ENCODE measurements at places on chromosomes 13 and 19. TPM values are rescaled to one million over a fixed set of nuclear protein-coding genes. Genes with fewer than 3 reads are reported as not detected.

- DNase-seq = no peak
Measured at GRCh38 chr13:113103646-113104045, 1.9 kb upstream of the F7 start.

DNA sequence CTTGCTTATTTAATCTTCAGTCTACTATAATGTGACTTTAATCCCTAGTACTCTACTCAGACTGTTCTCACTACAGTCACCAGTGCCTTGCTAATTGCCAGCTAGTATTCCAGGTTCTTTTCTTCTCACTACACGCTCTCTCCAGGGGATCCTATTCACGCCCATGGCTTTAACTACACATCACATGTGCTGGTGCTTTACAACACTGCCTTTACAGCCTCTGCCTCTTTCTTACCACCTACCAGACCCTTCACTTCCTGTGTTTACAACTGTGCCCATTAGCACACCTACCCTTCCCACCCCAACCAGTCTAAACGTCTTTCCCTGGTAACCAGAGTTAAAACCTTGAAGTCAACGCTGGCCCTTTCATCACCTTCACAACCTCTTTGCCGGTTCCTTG lies 249.5 kb downstream of the DNAJC15 start:
- no peak for DNase-seq

- no peak for DNase-seq
Measured at GRCh38 chr13:48072304-48072703, 22.6 kb downstream of the MED4 start.

GRCh38 chr19:40465025-40465556 lies 454 bp downstream of the BLVRB start:
- no peak for DNase-seq

DNA sequence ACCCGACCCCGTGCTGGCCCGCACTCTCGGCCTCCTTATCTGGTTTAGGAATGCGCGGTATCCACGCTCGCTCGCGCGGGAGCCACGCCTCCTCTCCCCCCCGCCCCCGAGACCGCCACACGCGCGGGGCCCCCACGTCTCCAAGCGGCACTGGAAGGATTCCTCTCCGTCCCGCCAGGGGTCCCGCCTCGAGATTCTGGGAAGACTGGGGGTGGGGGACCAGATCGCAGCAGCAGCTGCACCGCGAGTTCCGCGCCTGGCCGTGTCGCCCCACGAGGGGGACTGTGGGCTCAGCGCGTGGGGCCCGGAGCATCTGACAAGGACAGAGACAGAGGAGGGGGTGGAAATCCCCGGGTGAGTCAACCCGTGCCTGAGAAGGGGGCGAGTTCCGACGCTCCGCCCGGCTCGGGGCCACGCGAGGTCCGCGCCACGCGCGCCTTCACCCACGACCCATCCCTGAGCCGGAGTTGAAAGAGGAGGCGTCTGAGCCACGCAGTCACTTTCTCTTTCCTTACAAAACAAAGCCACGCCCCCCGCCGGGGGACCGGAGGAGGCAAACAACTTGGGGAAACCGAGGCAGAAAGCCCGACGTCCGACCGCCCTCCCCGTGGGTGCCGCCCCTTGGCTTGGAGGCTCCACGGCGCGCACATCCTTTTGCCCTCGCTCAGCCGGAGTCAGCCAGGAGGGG lies 814 bp downstream of the S1PR2 start:
- DNase-seq = no peak

- DNase-seq = peak; percentile 65
Measured at GRCh38 chr13:94674609-94675348, 37.6 kb downstream of the SOX21 start.

The HSPB6 gene
- total RNA-seq = 0.40 TPM

DNA sequence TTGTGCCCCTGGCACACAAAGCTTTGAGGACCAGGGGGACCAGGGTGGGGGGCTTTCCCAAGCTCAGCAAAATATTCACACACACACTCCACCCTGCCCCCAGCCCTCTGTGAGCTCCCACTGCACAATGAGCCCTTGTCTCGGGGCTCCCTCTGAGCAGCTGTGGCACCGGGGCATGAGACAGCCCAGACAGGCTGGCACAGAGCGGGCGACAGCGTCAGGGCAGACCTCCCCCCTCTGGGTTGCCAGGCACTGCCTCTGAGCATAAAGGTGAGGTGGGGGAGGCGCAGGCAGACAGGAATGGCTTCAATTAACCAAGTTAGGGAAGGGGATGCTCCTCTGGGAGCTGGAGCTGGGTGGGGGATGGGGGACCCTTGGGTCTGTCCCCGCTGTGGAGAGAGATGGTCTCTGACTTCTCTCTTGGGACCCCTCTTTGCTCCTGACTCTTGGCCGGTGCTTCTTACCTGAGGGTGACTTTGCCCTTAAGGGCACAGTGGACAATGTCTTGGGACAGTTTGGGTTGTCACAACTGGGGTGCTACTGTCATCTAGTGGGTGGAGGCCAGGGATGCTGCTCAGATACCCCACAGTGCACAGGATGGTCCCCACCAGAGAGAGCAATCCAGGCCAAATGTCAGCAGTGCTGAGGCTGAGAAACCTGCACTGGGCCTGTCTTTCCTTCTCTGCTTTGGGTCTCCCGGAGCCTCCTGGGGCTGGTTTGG lies 30.3 kb downstream of the LYL1 start:
- DNase-seq = no peak

The CEACAM8 gene
- total RNA-seq = not detected

DNA sequence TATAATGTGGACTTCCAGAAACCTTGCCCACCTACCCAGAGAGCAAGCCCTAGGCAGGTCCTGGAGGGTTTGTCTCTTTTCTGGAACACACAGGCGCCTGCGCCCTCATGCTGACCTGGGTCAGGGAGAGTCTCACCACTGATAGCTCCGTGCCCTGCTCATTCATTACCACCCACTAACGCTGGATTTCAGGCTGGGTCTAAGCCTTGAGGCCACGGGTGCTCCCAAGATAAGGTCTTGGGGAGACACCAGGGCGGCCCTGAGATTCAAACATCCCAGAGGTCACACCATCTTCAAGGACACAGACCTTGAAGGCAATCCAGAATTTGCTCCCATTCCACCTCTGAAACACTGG lies 5.1 kb downstream of the S1PR2 start:
- DNase-seq = no peak

DNA sequence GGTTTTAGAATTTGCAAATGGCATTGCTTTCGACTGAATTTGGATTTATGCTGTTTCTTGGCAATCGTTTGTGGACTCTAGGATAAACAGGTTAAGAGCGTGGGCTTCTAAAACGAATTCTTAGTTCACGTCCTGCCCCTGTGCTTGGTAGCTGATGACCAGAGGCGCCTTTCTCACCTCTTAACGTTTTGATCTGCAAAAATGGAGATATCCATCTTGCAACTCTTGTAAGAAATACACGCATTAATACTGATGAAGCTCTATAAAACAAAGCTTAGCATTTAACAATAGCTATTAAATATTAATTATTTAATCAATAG lies 580 bp upstream of the KATNAL1 start:
- DNase-seq = no peak

DNA sequence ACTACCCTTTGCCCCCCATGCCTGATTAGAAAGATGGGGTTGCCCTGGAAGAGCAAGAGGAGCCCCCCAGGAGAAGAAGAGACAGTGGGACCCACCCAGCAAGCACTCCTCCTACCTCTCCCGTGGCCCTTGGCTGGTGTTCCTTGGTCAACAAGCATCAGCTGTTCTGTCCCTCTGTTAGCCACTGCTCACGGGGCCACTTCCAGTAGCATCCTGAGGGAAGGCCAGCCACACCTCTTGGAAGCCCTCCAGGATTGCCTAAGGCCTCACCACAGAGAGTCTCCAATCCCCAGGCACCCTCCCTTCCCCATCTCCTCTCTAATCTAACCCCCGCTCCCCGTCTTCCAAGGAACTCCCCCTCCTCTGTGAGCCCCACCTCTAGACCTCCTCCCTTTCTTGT lies 15.1 kb upstream of the DPP9 start:
- DNase-seq = no peak

The MUC16 gene
- not detected for total RNA-seq

Data from K562 (cell line).